Aorta (tissue), 5 donors: ENCODE measurements at places on chromosomes 5 and 9.

DNA sequence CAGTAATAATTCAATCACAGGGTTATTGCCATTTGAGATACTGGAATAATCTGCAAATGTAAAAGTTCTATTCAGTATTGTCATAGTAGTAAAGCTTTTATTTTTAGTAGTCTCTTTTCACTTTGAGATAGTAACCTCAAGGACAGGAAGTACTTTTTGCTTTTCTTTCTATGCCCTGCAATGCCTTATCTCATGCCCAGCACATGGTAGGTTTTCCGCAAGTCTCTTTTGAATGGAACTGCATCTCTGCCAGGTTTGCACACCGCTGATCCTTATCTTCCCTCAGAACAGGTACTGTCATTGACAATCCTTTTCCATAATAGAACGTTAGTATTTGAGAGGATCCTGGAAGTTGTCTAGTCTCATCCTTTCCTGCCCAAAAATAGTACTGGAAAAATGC, 91.8 kb upstream of the IFNK start:
- no peak for DNase-seq
- no peaks in the 10 kb centered on the region for H3K27me3 ChIP-seq
- H3K36me3 ChIP-seq, result no peaks in the 10 kb centered on the region
- H3K4me1 ChIP-seq, result peaks cover 6% of the 10 kb centered on the region
- H3K4me3 ChIP-seq, result no peak overlapping the region
- H3K27ac ChIP-seq, result no peak overlapping the region

DNA sequence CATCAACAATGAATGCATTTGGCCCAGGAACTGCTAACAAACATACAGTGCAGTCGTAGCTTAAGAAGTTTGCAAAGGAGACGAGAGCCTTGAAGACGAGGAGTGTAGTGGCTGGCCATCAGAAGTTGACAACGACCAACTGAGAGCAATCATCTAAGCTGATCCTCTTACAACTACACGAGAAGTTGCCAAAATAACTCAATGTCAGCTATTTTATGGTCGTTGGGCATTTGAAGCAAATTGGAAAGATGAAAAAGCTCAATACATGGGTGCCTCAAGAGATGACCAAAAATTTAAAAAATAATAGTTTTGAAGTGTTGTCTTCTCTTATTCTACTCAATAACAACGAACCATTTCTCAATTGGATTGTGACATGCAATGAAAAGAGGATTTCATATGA, 757.7 kb upstream of the CHD1 start:
- DNase-seq, result no peak
- H3K4me1 ChIP-seq, result no peaks in the 10 kb centered on the region
- H3K27me3 ChIP-seq, result no peaks in the 10 kb centered on the region
- H3K36me3 ChIP-seq, result no peaks in the 10 kb centered on the region
- H3K4me3 ChIP-seq, result no peak overlapping the region

DNA sequence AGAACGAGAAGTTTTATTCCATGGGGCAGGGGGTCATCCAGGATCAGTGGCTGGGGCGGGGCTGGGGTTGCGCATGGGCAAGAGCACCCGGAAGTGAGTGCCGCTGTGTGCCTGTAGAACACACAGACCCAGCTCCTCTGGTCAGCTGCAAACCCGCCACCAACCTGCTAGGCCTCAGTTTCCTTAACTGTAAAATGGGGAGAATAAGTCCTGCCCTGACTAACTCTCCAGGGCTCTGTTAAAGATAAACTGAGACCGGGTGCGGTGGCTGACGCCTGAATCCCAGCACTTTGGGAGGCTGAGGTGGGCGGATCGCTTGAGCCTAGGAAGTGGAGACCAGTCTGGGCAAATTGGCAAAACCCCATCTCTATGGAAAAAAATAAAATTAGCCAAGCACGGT, 152.2 kb downstream of the GABBR2 start:
- H3K36me3 ChIP-seq, result no peaks in the 10 kb centered on the region
- DNase-seq, result no peak
- no peak overlapping the region for H3K27ac ChIP-seq
- H3K27me3 ChIP-seq, result no peaks in the 10 kb centered on the region
- no peak overlapping the region for H3K4me3 ChIP-seq

- H3K4me1 ChIP-seq, result no peaks in the 10 kb centered on the region
- no peak overlapping the region for H3K4me3 ChIP-seq
- DNase-seq, result no peak
- no peak overlapping the region for H3K27ac ChIP-seq
- H3K36me3 ChIP-seq, result no peaks in the 10 kb centered on the region
Observed at GRCh38 chr9:78218890-78219289, 17.0 kb upstream of the CEP78 start.

DNA sequence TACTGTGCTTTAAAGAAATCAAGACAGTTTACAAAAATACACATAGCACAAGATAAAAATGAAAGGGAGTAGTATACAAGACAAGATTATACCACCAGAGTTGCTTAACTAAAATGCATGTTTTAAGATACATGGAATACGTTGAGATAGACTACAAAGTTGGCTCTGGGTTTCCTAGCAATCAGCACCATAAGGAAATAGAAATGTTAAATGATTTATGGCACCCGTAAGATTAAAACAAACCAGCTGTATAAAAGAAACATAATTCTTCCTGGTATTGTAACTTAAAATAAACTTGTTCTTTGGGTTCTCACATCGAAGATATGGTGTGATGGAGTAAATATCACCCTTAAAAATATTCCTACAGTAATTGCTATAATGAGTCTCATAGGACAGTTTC, 9.9 kb upstream of the CSNK1G3 start:
- H3K4me3 ChIP-seq, result no peak overlapping the region
- no peaks in the 10 kb centered on the region for H3K27me3 ChIP-seq
- H3K27ac ChIP-seq, result no peak overlapping the region
- H3K4me1 ChIP-seq, result no peaks in the 10 kb centered on the region

- H3K27ac ChIP-seq, result no peak overlapping the region
- no peak overlapping the region for H3K4me3 ChIP-seq
- no peaks in the 10 kb centered on the region for H3K36me3 ChIP-seq
- DNase-seq, result no peak
- H3K27me3 ChIP-seq, result no peaks in the 10 kb centered on the region
Observed at GRCh38 chr9:89531766-89532165, 33.9 kb upstream of the SEMA4D start.

DNA sequence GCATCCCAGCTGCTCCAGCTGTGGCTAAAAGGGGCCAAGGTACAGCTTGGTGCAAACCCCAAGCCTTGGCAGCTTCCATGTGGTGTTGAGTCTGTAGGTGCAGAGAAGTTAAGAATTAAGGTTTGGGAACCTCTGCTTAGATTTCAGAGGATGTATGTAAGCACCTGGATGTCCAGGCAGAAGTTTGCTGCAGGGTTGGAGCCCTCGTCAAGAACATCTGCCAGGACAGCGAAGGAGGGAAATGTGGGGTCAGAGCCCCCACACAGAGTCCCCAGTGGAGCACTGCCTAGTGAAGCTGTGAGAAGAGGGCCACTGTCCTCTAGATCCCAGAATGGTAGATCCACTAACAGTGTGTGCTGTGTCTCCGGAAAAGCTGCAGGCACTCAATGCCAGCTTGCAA, 236.2 kb upstream of the ADRA1B start:
- H3K27me3 ChIP-seq, result no peaks in the 10 kb centered on the region
- no peak overlapping the region for H3K4me3 ChIP-seq
- no peaks in the 10 kb centered on the region for H3K36me3 ChIP-seq
- DNase-seq, result no peak
- no peaks in the 10 kb centered on the region for H3K4me1 ChIP-seq
